Stimulated activated CD8-positive, alpha-beta memory T cell treated with anti-CD3 and anti-CD28 coated beads, Interleukin-2, amount 100 ng/mL, for 1 hour (primary cell): ENCODE measurements at places on chromosomes 3 and 15.

DNA sequence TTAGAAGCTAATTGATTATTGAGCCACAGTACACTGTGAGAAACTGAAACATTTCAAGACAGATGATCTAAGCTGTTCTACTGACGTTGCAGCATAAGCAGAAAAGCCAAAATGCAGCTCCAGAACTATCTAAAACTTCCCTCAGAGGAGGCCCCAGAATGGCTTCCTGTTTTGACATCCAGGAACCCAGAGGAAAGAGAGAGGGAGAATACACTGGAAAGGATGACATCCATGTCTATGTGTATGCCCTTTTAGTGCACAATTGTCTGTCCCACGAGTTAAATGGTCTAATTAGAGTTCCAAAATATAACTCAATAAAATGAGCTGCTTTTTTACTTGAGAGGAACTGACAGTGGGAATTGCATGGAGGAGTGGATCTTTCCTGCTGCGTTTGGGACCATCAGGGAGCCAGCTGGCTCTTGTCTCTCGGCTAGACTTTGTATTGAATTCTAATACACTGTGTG lies 688.1 kb downstream of the ZNF385D start:
- no peak for DNase-seq

DNA sequence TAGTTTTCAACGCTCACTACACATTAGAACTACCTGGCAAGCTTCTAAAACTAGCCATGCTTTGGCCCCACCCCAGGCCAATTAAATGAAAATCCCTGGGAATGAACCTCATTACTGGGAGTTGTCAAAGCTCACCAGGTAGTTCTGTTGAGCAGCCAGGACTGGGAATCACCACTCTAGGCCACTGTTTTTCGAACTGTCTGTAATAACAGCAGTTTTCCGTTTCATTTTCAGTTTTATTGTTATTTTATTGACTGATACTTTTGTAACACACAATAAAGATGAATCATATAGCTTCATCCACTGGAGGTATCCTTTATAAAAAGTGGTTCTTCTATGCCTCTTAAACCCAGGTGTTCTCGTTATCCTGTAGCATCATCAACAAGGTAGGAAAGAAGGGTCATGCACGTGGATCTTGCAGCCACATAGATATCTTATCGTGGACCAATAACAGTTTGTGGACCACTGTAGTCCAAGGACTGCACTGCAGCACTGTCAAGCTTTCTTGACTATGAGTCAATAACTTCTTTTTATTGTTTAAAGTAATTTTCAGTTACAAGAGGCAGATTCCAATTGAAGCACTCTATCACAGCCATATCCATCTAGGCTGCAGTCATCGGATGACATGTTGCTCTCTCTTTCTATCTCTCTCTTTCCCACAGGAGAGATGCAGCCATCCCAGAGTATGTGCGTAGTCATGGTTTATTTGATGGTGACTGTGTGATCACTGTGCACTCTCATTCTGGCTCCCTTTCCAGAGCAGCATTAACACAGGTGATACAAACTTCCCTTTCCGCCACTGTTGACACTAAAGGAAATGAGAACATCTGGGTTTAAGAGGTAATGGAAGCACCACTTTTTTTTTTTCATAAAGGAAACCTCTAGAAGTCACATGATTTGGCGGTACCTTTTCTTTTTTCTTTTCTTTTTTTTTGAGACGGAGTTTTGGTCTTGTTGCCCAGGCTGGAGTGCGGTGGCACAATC lies 39.0 kb upstream of the BLM start:
- DNase-seq = no peak

DNA sequence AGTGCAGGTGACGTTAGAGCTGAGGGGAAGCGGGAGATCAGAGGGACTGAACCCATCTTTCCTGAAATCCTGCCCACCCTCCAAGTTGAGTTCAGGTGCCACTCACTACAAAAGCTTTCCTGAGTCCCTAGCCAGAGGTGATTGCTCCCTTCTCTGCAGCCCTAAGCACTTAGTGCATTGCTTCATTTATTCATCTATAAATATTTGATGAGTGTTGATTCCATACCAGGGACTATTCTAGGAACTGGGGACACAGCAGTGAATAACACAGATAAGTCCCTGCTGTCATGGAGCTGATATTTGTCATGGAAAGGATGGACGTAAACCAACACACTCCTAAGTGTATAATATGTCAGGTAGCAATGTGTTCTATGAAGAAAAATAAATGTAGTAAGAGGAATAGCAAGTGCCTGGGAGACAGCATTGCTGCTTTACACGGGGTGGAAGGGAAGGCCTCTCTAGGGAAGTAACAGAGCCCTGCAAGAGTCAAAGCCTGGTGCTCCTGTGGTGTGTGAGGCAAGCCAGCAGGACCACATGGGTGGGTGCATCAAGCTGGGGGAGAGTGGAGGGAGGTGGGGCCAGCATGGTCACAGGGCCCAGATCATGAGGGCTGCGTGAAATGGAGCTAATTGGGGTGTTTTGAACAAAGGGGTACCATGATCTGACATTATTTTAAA lies 18.6 kb downstream of the ALPK3 start:
- DNase-seq = no peak

DNA sequence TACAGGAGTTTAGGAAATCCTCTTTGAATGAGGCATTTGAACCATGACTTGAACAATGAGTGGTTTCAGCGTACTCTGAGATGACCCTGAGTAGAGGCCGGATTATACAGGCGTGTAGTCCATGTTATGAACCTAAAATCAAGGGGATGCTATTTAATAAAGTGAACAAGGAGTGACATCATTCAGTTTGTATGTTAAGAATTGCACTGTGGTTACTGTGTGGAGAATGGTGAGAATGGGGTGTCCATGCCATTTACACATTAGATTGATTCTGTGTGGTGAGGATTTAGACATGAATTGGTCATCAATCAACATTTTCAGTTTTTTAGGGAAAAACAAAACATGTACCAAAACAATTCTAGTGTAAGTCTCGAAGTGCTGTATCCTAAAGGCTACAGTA lies 65.8 kb downstream of the TPRG1 start:
- DNase-seq = no peak
